ENCODE measurements at places on chromosomes 11 and 22.

- no peak overlapping the region for H3K27ac ChIP-seq
- no peak for DNase-seq
- no peaks in the 10 kb centered on the region for H3K4me1 ChIP-seq
- H3K27me3 ChIP-seq: no peaks in the 10 kb centered on the region
Measured at GRCh38 chr11:82944198-82944597, 42.7 kb downstream of the DDIAS start.

DNA sequence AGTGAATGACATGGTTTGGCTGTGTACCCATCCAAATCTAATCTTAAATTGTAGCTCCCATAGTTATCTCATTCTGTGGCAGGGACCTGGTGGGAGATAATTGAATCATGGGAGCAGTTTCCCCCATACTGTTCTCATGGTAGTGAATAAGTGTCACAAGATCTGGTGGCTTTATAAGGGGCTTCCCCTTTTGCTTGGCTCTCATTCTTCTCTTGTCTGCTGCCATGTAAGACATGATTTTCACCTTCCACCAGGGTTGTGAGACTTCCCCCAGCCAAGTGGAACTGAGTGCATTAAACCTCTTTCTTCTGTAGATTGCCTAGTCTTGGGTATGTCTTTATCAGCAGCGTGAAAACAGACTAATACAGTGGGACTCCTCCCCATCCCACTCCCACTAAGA lies 11.1 kb downstream of the OR5A2 start:
- DNase-seq: no peak
- H3K4me1 ChIP-seq: no peaks in the 10 kb centered on the region
- H3K27me3 ChIP-seq: 0 out of 2 replicates have a peak, but pooled peaks cover 14% of the 10 kb centered on the region

- no peak for DNase-seq
- H3K27ac ChIP-seq: no peak overlapping the region
- no peak overlapping the region for H3K4me3 ChIP-seq
- H3K27me3 ChIP-seq: no peaks in the 10 kb centered on the region
- peaks cover 10% of the 10 kb centered on the region for H3K4me1 ChIP-seq
Measured at GRCh38 chr11:13831696-13832095, 130.8 kb upstream of the SPON1 start.

DNA sequence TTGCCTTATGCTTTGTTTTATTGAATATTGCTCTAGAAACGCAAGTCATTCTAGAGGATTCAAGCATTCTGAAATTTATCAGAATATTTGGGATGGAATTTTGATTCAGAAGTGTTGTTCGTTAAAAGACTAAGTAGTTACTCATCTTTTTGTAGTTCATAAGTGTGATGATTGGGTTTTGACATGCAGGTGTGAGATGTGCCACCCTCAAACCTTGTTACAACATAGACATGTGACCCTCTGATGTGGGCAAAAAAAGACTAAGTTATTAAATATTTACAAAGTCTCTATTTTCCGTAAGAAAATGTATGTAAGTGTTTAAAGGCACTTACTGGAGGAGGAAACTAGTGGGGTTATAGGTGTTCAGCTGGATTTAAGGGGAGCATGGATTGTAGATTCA lies 8.9 kb downstream of the YWHAH start:
- H3K27me3 ChIP-seq: no peaks in the 10 kb centered on the region
- H3K27ac ChIP-seq: no peak overlapping the region
- peaks cover 23% of the 10 kb centered on the region for H3K36me3 ChIP-seq
- peaks cover 20% of the 10 kb centered on the region for H3K4me1 ChIP-seq
- H3K4me3 ChIP-seq: no peak overlapping the region

- no peak overlapping the region for H3K27ac ChIP-seq
- no peaks in the 10 kb centered on the region for H3K4me1 ChIP-seq
- peak; percentile 53 for DNase-seq
Measured at GRCh38 chr22:38017272-38017920, 33.0 kb upstream of the SOX10 start.

GRCh38 chr11:33310720-33311500 lies 53.7 kb downstream of the HIPK3 start:
- H3K27ac ChIP-seq: no peak overlapping the region
- H3K36me3 ChIP-seq: no peaks in the 10 kb centered on the region
- no peak overlapping the region for H3K4me3 ChIP-seq
- no peaks in the 10 kb centered on the region for H3K4me1 ChIP-seq
- H3K27me3 ChIP-seq: no peaks in the 10 kb centered on the region
- peak; percentile 8 for DNase-seq

DNA sequence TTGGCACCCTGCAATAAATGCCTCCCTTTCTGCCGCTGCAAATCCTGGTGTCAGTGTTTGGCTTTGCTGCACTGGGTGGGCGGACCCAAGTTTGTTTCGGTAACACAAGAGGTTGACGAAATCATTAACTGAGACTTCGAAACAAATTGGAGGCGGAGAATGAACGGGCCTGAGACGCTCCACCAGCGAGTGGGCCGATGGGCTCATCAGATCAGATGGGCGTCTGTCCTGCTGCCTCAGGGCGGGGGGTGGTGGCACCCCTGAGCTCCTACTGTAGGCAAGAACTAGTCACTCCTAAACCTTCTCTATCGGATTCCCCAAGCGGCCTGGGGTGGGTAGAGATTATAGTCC lies 918 bp upstream of the CAPN5 start:
- peak overlapping the region; percentile 71 for H3K4me3 ChIP-seq
- H3K4me1 ChIP-seq: peaks cover 7% of the 10 kb centered on the region
- no peaks in the 10 kb centered on the region for H3K36me3 ChIP-seq
- no peaks in the 10 kb centered on the region for H3K27me3 ChIP-seq

DNA sequence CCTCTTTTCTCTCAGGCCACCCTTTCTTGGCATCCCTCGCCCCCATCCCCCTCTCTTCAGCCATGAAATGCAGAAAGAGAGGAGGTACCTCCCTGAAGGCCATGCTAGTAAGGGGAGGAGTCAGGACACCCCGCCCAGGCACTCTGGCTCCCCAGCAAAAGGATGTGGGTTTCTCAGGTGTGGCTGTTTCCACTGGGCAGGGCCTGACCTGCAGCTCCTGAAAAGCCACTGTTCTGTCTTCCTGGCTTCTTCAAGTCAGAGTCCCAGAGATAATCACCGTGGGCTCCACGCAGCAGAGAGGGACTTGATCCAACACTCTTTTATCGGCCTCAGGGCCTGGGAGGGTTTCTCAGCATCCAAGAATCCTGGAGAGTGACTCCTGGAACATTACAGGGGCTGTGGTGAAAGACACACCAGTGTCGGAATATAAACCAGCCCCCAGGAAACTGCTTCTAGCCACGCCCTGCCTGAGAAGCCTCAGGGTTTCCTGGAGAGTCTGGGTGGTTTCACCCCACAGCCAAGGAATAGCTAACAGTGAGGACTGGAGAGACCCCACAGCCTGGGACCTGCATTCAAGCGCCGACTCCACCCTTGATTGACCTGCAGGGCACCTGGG lies 45.7 kb upstream of the TSPAN18 start:
- DNase-seq: peak; percentile 59
- peaks cover 9% of the 10 kb centered on the region for H3K4me1 ChIP-seq
- peaks cover 6% of the 10 kb centered on the region for H3K27me3 ChIP-seq
- H3K36me3 ChIP-seq: no peaks in the 10 kb centered on the region
- H3K27ac ChIP-seq: no peak overlapping the region
- H3K4me3 ChIP-seq: no peak overlapping the region

GRCh38 chr11:100684101-100685065 lies 2.7 kb upstream of the ARHGAP42 start:
- peak overlapping the region; percentile 80 for H3K27ac ChIP-seq
- H3K4me1 ChIP-seq: peaks cover 48% of the 10 kb centered on the region

DNA sequence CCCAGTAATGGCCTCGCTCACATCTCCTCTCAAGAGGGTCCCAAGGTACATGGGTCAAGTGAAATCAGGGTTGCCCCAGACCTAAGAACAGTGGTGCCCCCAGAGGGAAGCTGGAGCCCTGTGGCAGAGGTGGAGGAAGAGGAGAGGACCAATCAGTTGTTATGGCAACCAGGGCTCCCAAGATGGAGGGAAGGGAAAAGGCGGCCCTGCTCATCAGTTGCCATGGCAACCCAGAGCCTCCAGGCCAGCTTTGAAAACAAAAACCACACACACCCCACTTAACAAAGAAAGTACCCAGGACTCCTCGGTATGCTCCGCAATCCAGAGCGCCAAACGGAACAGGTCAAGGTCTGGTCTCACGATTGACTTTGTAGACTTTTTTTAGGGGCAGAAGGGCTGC lies 53.5 kb upstream of the SLC35C1 start:
- no peak for DNase-seq
- no peaks in the 10 kb centered on the region for H3K36me3 ChIP-seq
- H3K4me1 ChIP-seq: no peaks in the 10 kb centered on the region
- no peak overlapping the region for H3K27ac ChIP-seq
- peaks cover 99% of the 10 kb centered on the region for H3K27me3 ChIP-seq

GRCh38 chr22:46744581-46744980 lies 6.5 kb upstream of the CERK start:
- no peak for DNase-seq
- no peaks in the 10 kb centered on the region for H3K27me3 ChIP-seq
- no peak overlapping the region for H3K27ac ChIP-seq
- H3K36me3 ChIP-seq: no peaks in the 10 kb centered on the region

- no peak overlapping the region for H3K4me3 ChIP-seq
- no peak for DNase-seq
- H3K27me3 ChIP-seq: no peaks in the 10 kb centered on the region
- no peak overlapping the region for H3K27ac ChIP-seq
- no peaks in the 10 kb centered on the region for H3K4me1 ChIP-seq
- no peaks in the 10 kb centered on the region for H3K36me3 ChIP-seq
Measured at GRCh38 chr11:103902994-103903393, 133.4 kb upstream of the DDI1 start.

DNA sequence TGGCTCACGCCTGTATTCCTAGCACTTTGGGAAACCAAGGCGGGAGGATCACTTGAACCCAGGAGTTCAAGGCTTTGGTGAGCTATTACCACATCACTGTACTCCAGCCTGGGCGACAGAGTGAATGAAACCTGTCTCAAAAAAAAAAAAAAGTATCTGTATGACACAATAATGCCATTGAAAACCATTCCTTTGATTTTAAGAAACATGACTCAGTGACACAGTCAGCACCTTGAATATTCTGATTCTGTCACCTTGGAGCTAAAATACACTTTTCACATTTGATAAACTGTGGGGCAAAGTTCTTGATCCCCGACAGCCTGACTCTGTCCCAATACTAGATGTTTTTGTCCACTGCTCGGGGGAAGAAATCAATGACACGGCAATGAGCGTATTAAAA lies 16.7 kb upstream of the ELFN2 start:
- DNase-seq: no peak
- no peaks in the 10 kb centered on the region for H3K36me3 ChIP-seq

GRCh38 chr11:111538407-111539114 lies 2.0 kb upstream of the LAYN start:
- DNase-seq: no peak
- no peaks in the 10 kb centered on the region for H3K36me3 ChIP-seq
- peak overlapping the region; percentile 11 for H3K27ac ChIP-seq
- H3K4me3 ChIP-seq: no peak overlapping the region
- H3K27me3 ChIP-seq: no peaks in the 10 kb centered on the region

DNA sequence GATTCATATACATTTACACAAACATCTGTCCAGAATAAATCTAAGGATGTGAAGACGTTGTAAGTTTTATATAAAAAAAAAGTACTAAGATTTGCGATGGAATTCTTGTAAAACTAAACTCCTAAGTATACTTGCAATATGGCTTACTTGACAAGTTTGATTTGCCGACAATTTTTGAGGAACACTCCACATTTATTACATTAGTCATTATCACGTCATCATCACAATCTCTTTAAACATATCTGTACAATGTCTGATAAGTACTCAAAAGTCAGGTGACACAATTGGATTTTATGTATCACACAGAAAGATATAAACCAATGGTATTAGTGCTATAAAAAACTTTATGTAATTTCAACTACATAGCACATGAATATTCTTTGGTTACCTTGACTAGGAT lies 30.4 kb downstream of the IMMP1L start:
- no peak for DNase-seq
- H3K27me3 ChIP-seq: no peaks in the 10 kb centered on the region
- no peak overlapping the region for H3K4me3 ChIP-seq
- no peak overlapping the region for H3K27ac ChIP-seq
- H3K4me1 ChIP-seq: no peaks in the 10 kb centered on the region
- H3K36me3 ChIP-seq: 0 out of 2 replicates have a peak, but pooled peaks cover 5% of the 10 kb centered on the region

DNA sequence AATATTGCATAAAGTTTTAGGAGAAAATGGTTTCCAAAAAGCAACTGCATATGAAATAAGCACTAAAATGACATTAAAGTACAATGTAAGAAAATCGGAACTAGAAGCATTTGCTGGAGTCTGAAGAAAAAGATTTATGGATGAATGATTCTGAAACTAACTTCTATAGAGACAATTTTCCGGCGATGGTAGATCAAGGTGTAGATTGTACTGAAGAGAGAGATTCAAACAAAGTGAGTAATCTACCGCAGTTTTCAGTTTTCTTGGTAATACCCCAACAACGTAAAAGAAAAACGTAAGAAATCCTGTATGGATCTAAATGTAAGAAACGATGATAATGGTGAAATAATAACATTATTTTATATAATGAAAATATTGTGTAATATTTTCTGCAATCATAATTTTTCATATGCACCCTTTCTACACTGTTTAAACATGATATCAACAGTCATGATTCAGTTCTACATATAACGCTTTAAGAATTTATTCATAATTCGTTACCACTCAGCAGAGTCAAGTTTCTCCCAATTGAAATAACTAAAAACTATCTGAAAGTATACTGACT lies 1.8 kb upstream of the CDPF1 start:
- peak overlapping the region; percentile 87 for H3K4me3 ChIP-seq
- no peak for DNase-seq
- H3K27me3 ChIP-seq: no peaks in the 10 kb centered on the region

- H3K4me1 ChIP-seq: peaks cover 46% of the 10 kb centered on the region
- H3K36me3 ChIP-seq: no peaks in the 10 kb centered on the region
- DNase-seq: no peak
- no peaks in the 10 kb centered on the region for H3K27me3 ChIP-seq
- H3K4me3 ChIP-seq: no peak overlapping the region
Measured at GRCh38 chr11:117026593-117027330, 71.5 kb downstream of the SIK3 start.

DNA sequence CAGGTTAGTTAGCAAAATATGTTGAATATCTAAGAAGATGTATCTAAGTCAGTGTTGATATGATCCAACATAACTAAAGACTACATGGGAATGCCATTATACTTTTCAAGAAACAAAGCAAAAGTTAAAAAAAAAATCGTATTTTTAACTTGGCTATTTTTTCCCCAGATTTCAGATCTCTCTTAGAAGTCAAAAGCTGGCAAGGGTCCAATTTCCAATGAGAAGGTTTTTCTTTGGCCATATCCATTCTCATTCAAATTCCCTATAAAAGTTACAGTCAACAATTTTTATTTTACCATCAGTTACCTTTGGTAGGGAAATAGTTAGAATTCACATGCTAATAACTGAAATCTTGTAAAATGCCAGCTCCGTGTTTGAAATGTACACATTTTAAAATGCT lies 70.5 kb upstream of the FAT3 start:
- H3K36me3 ChIP-seq: no peaks in the 10 kb centered on the region
- no peak overlapping the region for H3K4me3 ChIP-seq
- no peak for DNase-seq
- peaks cover 6% of the 10 kb centered on the region for H3K4me1 ChIP-seq

DNA sequence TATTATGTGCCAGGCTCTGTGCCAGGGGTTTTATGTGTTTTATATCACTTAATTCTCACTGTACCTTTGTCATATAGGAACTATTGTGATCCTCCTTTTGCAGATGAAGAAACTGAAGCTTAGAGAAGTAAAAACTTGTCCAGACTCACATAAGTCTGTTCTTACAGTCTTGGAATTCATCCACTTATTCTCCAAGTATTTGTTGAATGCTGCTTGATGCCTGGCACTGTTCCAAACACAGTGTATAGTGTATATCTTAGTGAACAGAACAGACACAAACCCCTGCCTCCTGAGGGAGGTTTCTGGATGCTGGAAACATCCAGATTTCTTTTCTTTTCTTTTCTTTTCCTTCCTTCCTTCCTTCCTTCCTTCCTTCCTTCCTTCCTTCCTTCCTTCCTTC lies 29.0 kb upstream of the FGF3 start:
- no peaks in the 10 kb centered on the region for H3K4me1 ChIP-seq
- H3K27me3 ChIP-seq: no peaks in the 10 kb centered on the region
- H3K4me3 ChIP-seq: no peak overlapping the region
- no peak for DNase-seq
- H3K27ac ChIP-seq: no peak overlapping the region
